ENCODE measurements at places on chromosomes 2 and 18.

- no peak for DNase-seq
These were observed 113.2 kb downstream of the MRO start for GRCh38 chr18:50706651-50707050.

- DNase-seq, result no peak
These were observed 84.4 kb upstream of the CAVIN2 start for GRCh38 chr2:191931329-191931728.

DNA sequence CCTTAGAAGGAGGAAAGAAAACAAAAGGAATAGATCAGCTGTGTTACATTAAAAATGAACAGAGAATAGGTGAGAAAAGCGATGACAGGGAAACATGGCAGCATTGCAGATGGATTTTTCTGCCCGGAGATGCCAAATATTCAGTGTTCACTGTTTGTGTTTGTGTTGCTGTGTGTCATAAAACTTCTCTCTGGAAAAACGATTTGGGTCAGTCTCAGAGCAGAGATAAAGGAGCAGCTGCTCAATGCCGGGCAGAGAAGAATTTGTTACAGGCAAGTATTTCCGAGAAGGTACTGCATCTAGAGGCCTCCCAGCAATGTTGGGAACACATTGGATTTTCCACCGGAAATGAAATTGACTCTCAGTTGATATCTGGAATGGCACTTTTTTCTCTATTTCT, 156.4 kb upstream of the KLHL14 start:
- DNase-seq, result no peak

GRCh38 chr2:61181382-61182058, 19.5 kb downstream of the C2orf74 start:
- DNase-seq, result no peak

GRCh38 chr2:224354632-224355211, 47.2 kb downstream of the FAM124B start:
- no peak for DNase-seq

DNA sequence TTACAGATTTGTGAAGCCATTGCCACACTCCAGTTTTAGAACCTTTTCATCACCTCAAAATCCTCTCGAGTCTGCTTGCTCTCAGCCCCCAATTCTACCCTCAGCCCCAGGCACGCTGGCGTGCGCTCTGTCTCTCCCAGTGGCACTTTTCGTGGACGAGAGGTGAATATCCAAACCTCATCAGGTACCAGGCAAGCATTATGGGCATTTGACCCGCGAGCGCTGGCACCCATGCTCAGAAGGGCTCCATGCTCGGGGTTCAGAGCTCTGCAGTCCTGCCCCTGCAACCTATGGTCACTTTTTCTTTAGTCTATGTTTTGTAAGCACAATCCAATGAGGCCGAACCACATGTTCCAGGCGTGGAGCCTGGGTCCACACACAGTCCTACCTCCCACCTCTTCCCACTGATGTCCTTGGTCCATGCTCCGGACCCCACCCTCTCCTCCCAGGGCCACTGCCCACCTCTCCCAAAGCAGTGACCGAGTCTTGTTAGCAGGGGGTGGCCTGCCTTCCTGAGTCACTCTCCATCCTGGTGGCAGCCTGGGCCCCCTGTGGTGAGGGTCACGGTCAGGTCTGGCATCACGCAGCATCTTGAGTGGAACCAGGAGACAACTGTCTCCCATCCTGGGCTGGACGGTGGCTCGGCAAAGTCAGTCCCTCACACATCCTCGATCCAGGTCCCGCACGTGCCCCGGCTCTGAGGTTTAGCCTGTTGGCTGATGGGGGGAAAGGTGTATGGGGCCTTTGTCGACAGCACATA, 256.9 kb downstream of the NDUFA10 start:
- DNase-seq, result no peak

DNA sequence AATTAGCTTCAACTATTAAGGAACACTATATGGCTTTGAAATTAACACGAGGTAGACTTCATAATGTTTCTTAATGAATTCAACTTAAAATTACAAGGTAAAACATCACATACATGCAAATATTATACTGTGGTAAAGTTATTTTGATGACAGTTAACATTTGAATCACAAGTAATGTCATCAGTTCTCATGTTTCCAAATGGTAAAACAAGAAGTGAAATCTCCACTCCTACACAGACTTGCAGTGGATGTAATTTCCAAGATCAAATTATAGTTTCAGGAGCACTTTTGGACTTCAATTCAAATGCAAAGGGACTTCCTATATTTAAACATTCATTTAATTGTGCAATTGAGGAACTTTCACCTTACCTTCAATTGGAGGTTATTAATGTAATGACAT, 39.1 kb downstream of the C18orf54 start:
- no peak for DNase-seq

- DNase-seq, result no peak
These were observed 3.8 kb upstream of the PTPN4 start for GRCh38 chr2:119755906-119756305.

DNA sequence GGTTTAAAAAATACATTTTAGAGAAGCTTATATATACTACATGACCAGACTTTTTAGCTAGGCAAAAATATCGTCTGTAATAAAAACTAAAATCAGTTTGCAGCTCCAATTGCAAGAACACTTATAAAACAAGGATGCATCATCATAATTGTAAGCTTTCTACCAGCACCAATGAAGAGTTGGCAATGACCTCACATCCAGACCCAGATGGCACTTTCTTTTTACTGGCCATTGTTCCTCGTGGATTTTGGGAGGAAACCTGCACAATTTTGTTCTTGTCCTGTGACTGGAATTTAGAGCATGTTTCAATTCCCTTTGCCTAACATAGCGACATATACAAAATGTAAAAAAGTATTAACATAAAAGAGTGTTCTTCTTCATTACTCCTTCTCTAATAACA, 174.3 kb downstream of the ZNF521 start:
- no peak for DNase-seq

DNA sequence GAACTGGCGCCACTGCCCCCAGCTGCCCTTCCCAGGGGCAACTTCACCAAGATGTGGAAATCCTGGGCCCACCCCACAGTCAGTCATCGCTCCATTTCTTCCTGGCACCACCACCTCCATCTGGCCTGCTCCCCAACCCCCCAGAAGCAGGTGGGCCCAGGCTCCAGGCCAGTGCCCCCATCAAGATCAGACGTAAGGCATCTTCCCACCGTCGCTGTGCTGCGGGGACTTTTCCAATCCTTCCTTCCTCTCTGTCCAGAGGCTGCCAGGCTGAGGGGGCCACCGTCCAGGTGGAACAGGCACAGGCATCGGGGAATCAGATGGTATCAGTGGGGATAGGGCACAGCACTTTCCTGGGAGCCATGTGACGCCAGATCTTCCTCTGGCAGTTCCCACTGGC, 8.1 kb downstream of the PRLH start:
- no peak for DNase-seq

- no peak for DNase-seq
These were observed 134.8 kb downstream of the EIPR1 start for GRCh38 chr2:3242747-3243369.

DNA sequence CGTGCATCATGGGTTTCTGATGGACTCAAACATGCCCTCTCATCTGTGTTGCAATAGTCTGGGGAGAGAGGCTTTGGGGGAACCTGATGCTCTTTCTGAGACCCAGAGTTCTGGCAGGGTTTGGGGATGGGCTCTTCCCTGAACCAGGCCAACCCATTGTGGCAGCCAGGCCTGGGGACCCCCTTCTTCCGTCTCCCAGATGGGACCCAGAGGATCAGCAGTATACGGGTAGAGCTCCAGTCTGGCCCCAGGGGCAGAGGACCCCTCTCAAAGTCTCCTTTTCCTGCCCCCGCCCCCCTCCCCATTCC, 333.7 kb downstream of the DYSF start:
- DNase-seq, result no peak

- no peak for DNase-seq
These were observed 14.5 kb upstream of the TTR start for GRCh38 chr18:31577195-31577594.

DNA sequence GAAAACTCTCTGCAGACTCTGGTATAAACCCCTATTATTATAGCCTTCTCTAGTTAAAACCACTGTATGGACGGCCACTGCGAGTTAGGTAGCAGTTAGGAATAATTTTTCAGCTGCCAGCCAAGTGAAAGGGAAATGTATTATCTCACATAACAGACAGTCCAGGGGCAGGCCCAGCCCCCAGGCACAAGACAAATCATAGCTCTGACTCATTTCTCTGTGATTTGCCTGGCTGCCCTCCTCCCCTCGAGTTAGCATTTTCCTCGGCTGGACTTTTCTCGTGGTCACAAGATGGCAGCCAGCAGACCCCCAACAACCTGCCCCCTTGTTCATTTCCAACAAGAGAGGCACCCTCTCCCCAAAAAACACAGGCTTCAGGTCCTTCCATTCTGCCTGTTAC, 10.5 kb downstream of the VIT start:
- DNase-seq, result no peak

DNA sequence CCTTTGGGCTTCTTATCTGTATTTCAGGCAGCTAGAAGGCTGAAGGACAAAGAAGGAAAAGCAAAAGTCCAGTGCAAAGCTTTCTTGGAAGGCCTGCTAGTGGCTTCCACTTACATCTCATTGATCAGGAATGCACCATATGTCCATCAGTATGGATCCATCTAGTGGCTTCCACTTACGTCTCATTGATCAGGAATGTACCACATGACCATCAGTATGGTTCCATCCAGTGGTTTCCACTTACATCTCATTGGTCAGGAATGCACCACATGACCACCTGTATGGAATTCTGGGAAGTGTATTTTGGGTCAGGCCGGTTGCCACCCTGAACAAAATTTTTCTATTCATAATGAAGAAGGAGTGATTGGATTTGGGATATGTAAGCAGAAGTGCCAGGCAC, 70.6 kb downstream of the LYPD6 start:
- DNase-seq, result no peak

DNA sequence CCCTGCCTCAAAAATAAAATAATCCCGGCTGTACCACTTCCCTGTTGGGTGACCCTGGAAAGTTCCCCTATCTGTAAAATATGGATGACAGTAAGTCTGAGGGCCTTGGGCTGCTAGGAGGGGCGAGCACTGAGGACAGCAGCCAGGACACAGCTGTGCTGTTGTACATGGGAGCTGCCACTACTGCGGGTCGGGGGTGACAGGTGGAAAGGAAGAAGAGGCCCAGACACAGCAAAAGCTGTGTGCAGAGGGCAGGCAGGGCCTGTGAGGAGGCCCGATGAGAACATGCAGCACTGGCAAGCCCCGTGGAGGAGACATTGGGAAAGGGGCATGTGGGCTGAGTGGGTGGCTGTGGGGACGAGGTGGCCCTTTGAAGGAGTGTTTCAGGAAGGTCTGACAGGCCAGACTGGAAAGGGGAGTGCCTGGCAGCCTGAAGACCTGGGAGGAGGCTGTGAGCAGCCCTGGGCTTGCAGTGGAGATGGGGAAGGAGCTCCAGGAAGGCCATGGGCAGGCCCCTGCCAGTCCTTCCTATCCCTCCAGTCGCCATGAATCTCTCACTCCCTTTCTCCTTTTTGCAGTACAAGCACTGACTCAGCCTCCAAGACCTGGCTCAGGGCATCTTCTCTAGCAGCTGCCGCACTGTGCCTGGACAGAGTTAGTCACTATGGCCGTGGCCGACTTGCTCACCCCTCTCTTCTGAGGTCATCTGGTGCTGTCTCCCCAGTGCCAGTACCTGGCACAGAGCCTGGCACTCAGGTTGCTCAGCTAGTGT, 28.9 kb upstream of the SEMA4C start:
- no peak for DNase-seq

DNA sequence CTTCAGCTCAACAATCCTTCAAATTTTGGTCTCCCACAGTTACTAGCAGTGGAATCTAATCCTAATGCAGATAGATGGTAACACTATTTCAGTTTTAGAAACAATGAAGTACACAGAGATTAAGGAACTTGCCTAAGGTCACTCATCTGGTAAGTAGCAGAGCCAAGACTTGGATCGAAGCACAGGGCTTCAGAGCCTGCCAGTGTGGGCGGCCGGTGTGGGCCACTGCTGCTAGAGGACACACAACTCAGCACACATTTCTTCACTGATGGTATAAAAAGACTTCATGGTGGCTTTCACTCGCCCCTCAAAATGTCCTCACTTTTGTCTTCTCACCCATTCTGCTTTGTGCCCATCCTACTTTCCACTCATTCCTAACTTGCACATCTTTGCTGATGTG, 11.1 kb downstream of the C2orf74 start:
- DNase-seq, result no peak

DNA sequence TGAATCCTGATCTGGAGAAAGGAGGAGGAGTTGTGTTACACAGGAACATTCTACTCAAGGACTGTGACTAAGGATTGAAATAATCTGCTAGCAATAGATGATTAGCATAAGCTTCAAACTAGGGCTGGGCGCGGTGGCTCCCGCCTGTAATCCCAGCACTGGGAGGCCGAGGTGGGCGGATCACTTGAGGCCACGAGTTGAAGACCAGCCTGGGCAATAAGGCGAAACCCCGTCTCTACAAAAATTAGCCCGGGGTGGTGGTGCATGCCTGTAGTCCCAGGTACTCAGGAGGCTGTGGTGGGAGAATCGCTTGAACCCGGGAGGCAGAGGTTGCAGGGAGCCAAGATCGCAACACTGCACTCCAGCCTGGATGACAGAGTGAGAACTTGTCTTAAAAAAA, 1.5 kb downstream of the TRMT61B start:
- no peak for DNase-seq

DNA sequence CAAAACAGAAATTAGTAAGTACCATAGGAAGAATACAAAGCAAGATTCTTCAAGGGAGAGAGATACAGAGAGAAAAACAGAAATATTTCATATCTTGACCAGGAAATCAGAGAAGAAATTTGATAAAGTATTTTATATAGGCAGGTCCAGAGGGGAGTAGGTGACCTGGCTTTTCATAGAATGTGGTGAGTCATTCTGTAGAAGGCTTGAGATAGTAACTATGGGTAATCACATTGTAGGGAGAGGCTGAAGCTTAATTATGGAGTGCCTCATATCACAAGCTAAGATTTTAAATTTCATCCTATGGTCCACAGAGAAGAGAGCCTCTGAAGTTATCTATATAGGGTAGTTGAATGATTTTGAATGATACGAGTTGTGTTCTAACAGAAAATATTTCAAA, 195.0 kb upstream of the CYRIA start:
- no peak for DNase-seq

DNA sequence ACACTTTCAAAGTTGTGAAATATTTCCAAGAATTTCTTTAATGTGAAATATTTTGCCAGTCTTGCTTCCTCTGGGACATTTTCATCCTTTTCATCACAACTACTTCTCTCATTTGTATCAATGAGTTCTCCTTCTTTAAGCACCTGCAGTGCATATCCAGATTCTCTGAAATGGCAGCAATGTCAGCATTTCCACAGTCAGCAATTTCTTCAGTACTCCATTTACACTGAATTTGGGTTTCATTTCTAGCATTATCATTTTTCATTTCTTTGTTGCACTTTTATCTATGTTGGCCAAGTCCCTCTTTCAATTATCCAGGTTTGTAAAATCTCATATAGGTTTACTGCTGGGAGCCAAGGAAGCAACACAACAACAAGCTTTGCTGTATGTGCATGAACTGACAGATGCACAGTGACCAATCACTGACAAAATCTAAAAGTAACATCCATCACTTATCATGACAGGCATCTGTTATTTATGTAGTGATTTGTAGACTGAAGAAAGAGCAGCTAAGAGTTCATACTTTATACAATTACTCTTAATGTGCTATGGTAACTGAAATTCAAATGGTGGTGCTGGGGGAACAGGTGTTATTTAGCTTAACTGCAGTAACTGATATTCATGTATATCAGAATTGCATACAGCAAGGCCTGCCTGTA, 43.9 kb downstream of the SS18 start:
- no peak for DNase-seq

- no peak for DNase-seq
These were observed 665 bp upstream of the CACNB4 start for GRCh38 chr2:152099367-152100050.
